ENCODE measurements at places on chromosomes 5 and 9.

DNA sequence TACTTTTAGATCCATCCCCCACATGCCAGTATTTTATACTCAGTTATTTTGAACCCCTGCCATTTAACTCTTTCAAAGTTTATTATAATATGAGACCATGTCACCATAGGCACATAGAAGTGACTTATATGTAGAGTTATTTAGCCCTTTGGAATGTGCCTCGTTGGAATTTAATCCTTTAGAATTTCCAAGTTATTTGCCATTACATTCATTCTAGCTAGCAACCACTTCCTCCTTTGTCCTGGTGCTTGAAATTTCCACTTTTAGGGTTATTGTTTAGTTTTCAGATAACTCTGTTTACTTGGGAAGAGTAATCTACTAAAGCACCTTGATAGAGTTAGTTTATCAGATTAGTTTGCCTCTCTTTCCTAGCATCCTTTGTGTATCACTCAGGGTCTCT is 82.8 kb upstream of the TLE1 start:
- DNase-seq = no peak

- DNase-seq = no peak
Observed at GRCh38 chr9:82645600-82645999, 417.3 kb downstream of the RASEF start.

- DNase-seq = no peak
Observed at GRCh38 chr5:116507941-116508655, 66.5 kb downstream of the SEMA6A start.

DNA sequence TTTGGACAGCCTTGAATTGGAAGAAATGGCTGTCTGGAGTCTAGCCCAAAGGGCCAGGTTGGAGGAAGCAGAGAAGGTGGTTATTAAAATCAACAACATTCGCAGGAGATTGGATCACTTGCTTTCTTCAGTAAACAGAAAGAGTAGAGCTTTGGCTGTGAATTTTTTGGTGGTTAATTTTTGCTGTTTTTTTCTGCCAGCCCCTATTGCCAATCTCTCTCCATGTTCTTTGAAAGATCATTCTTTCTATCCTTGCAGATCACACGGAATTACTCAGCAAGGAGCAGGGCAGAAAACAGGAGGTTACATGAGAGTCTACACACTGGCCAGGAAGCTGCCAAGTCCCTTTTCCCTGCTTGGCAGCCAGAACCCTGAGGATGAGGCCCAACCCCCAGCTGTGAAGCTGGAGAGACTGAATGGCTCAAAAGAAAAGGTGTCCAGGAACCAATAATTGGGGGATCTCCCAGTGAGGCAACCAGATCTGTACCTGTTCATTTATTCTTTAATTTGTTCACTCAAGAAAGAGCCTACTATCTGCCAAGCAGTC is 13.0 kb downstream of the GLRX start:
- DNase-seq = no peak

DNA sequence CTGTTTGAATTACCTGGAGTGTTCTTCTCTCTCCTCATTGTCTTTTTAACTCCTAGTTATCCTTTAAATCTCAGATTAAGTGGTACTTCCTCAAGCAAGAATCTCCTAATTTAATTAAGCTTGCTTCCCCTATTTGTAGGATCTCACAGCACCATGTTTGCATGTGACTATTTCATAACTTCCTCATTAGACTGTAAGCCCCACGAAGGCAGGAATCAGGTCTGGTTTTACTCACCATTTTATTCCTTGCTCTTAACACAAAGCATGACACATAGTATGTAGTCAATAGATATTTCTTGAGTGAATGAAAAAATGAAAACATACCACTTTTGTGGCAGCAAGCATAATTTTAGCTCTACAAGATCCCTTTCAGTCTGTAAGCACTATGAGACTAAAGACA is 1.3 kb upstream of the ERMP1 start:
- no peak for DNase-seq

- no peak for DNase-seq
Observed at GRCh38 chr5:148401604-148402003, 17.8 kb downstream of the FBXO38 start.

DNA sequence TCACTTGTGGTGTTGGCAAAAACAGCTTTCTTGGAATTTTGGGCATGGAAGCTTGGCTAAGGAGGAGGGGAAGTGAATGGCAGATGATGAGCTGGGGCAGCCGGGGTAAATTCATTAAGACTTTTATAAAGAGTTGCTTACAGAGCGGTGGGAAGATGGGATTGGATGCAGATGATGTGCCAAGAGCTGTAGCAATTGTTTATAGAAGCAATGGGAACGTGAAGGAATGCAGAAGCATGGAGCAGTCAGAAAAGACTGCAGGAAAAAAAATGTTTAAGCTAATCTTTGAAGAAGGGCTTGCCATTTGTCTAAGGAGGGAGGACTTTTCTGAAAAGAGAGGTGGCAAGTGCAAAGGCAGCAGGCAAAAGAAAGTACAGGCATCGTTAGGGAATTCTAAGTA is 86.6 kb upstream of the SHISAL2B start:
- DNase-seq = no peak

GRCh38 chr9:100428871-100429654 is 2.1 kb downstream of the MSANTD3 start:
- DNase-seq = no peak

DNA sequence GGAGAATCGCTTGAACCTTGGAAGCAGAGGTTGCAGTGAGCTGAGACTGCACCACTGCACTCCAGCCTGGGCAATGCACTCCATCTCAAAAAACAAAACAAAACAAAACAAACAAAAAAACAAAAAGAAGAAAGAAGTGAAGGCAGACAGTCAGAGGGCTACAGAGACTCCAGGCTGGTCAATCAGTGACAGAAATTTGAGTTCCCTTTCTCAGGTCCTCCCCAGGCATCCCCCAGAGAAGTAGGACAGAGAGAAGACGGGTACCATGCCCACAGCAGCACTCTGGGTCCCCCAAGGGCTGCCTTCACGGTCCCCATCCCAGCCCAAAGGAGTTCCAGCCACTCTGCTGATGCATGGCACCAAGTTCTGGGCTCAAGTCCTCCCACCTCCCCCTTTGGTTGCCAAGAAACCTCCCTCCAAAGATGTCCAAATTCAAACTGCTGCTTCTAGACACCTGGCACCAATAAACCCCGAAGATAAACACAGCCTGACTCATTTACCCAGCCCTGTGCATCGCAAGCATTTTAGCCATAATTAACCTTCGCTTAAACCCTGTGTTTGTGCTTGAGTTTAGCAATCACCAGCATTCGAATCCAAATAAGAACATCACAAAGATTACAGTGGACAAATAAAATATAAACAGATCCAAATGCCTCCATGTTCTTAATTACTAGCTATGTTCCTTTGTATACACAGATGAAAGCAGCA is 24.0 kb downstream of the SEMA4D start:
- no peak for DNase-seq

DNA sequence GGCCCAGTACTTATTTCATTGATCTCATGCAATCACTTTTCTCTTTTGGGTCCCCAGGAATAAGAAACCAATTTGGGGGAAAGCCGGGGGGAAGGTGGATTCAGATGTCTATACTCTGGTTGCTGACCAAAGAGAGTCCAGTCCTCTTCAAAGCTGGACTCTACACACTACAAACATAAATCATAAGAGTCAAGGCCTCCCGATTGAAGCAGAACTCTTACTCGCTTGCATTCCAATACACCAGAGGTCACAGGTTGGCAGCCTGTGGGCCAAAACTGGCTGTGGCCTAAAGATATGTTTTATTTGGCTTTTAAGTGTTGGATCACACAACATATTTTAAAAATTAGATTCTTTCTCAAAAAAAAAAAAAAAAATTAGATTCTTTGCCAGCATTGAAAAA is 311.4 kb upstream of the MSX2 start:
- no peak for DNase-seq

All from right hindlimb (tissue), 1 donor.